ENCODE measurements at places on chromosomes 3 and 15.

- H3K4me1 ChIP-seq, result no peaks in the 10 kb centered on the region
- DNase-seq, result no peak
- no peaks in the 10 kb centered on the region for H3K27me3 ChIP-seq
- no peaks in the 10 kb centered on the region for H3K36me3 ChIP-seq
Measured at GRCh38 chr3:182234881-182235280, 523.2 kb downstream of the SOX2 start.

DNA sequence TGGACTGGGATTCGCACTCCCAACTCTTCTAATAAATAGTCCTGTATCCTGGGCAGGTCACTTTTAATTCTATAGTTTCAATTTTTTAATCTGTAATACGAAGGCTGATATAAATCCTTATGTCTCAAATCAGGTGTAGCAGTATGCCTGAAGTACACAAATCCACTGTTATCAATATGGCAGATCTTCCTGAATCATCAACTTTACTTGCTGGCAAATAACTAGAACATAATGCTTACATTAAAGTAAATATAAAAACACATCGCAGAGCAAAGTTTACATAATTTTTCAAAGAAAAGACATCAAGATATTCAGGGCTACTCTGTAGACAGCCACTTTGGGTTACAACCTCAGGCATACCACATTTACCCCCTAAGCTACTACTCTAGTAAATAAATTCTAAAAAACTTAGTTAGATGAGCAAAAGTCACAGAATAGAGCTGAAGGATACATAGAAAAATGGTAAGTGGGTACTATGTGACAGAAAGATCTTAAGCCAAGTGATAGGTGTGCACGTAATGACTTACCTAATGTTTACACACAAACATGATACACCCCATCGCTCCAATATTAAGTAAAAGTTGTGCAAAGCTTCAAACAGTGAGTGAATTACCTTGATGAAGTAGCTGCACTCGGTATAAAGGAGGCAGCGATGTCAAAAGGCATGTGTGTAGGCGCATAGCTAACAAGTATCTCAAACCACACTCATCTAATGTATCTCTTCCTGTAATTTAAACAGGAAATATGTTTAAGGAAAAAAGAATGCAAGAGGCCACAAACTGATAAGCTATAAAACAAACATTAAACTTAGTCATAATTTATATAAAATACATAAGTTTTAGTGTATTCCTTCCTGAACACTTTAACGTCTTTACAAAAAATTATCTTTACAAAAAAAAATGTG is 127.9 kb downstream of the DMXL2 start:
- no peaks in the 10 kb centered on the region for H3K27me3 ChIP-seq
- no peak for DNase-seq
- peaks cover 8% of the 10 kb centered on the region for H3K4me1 ChIP-seq
- H3K27ac ChIP-seq, result peak overlapping the region; percentile 3
- H3K4me3 ChIP-seq, result no peak overlapping the region

DNA sequence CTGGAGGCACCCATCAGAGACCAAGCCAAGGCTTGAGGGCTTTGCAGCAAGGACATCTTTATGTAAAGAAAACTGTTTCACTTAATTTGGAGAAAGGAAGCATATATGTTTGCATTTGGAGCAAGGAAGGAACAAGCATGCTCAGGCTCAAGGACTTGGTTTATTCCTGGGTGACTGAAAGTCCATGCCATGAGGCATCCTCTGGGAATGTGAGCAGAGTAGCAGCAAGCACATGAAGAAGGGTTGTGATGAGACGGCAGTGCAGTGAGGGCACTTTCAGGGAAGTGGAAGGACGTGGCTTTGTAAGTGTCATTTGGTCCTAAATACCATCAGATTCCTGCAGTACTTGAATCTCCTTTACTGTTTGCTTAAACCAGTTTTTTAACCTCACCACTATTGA is 26.8 kb downstream of the POLG start:
- H3K27me3 ChIP-seq, result no peaks in the 10 kb centered on the region
- H3K36me3 ChIP-seq, result peaks cover 19% of the 10 kb centered on the region
- no peak overlapping the region for H3K4me3 ChIP-seq
- no peaks in the 10 kb centered on the region for H3K4me1 ChIP-seq
- no peak overlapping the region for H3K27ac ChIP-seq
- DNase-seq, result no peak

- peaks cover 28% of the 10 kb centered on the region for H3K4me1 ChIP-seq
- no peak for DNase-seq
- H3K27ac ChIP-seq, result no peak overlapping the region
Measured at GRCh38 chr15:62844564-62845240, 197.8 kb upstream of the TPM1 start.

DNA sequence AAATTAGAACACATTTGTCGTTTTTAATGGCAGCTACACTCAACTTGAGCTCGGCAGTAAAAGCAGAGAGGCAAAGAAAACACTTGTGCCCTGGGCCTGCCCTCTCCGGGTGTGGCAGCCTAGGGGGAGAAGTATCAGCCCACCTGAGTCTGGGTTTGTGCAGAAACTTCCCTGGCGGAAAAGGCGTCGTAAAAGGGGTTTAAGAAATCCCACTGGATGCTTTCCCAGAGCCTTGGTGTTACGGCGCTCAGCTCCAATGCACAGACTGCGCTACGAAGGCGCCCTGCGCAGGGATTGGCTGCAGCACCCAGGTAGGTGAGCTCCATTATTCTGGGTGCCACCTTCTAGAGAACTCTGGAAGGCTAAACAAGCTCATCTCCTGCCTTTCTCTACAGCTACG is 461.5 kb upstream of the NR2F2 start:
- H3K4me1 ChIP-seq, result no peaks in the 10 kb centered on the region
- H3K4me3 ChIP-seq, result no peak overlapping the region
- DNase-seq, result no peak
- no peaks in the 10 kb centered on the region for H3K27me3 ChIP-seq
- H3K27ac ChIP-seq, result no peak overlapping the region

- no peaks in the 10 kb centered on the region for H3K27me3 ChIP-seq
- H3K36me3 ChIP-seq, result peaks cover 69% of the 10 kb centered on the region
- H3K27ac ChIP-seq, result no peak overlapping the region
- no peak for DNase-seq
- no peaks in the 10 kb centered on the region for H3K4me1 ChIP-seq
Measured at GRCh38 chr3:149058198-149058597, 28.1 kb downstream of the HLTF start.

DNA sequence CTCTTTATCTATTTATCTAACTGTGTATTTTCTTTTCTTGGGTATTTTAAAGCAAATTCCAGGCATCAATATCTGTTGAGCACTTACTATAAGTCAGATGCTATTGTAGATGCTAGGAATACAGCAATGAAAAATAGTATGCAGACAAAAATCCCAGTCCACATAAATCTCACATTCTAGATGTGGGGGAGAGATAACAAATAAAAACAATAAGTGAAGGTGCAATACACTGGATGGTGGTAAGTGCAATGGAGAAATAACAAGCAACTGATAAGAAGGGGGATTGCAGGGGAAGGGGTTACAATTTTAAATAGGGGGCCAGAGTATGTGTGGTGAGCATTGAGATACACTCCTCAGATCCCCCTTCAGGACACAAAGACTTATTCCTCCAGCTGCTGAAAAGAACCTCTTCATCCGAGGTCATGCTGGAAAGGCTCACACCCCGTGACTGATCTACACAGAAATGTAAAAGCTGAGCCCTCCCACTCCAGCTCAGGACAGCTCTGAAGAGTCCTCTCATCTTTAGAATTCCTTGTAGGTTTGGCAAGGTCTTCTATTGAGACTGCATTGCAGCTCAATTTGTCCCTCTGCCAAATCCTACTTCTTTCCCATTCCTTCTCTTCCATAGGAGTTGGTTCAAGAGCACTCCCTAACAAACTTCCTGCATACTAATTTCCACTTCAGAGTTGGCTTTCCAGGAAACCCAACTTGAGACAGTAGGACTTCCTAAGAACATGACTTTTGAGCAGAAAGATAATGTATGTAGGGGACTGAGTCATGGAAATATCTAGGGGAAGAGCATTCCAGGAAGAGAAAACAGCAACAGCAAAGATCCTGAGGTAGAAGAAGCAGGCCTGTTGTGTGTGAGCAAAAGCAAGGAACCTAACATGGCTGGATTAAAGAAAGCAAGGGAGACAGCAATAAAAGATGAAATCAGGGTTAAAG is 8.1 kb upstream of the SCG3 start:
- H3K27me3 ChIP-seq, result no peaks in the 10 kb centered on the region
- H3K36me3 ChIP-seq, result no peaks in the 10 kb centered on the region
- no peak overlapping the region for H3K27ac ChIP-seq
- H3K4me3 ChIP-seq, result no peak overlapping the region

GRCh38 chr3:16828815-16829214 is 55.9 kb upstream of the PLCL2 start:
- no peaks in the 10 kb centered on the region for H3K27me3 ChIP-seq
- H3K4me1 ChIP-seq, result no peaks in the 10 kb centered on the region
- DNase-seq, result peak; percentile 50
- no peak overlapping the region for H3K27ac ChIP-seq
- H3K4me3 ChIP-seq, result no peak overlapping the region
- no peaks in the 10 kb centered on the region for H3K36me3 ChIP-seq

DNA sequence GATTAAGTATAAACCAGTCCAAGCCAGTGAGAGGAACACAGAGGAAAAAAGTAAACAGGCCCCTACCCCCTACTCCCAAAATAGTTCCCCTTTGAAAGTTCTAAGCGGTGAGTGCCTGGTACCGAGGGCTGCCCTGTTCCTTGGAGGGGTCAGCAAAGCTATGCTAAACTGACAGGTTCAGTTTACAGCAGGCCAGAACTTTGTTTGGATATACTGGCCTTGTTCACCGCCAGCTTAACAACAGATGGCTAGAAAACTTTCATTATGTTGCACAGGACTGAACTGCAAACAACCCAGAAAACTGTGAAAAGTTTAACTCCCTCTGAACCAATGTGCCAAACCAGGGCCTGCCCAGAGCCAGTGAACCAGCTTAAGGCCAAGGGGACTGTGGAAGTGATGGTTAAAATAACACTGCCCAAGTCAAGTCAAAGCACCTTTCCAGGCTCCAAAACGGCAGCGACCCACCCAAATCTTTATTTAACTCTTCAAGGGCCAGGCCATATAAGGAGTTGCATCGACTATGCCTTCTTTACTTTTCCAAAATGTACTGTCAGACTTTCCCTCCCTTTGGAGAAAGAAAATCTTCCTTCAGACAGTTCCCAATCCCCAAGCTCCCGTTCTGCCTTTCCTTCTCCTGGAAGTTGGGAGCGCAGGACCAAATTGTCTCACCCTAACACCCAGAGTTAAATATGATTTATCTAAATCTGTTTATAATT is 448.0 kb downstream of the FOXP1 start:
- H3K4me1 ChIP-seq, result peaks cover 48% of the 10 kb centered on the region
- DNase-seq, result peak; percentile 64
- H3K27ac ChIP-seq, result peak overlapping the region; percentile 83
- H3K4me3 ChIP-seq, result peak overlapping the region; percentile 27
- H3K36me3 ChIP-seq, result no peaks in the 10 kb centered on the region
- no peaks in the 10 kb centered on the region for H3K27me3 ChIP-seq

DNA sequence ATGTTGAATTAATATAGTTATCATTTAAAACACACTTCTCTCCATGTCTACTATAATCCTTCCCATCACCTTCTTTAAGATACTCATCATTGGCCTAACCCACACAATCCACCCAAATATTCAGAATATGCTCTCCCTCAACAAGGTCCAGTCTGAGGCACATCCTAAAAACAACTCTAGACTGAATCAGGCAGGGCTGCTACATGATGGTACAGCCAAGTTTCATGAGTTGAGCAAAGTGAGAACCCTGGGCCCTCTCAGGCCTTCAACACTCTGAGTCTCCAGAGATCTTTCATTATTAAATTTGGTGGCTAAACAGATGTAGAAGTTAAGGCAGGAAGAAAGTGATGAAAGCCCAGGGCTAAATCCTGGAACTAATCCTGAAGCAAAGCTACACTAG is 16.2 kb downstream of the ZNF148 start:
- DNase-seq, result no peak
- H3K36me3 ChIP-seq, result no peaks in the 10 kb centered on the region
- no peak overlapping the region for H3K27ac ChIP-seq
- no peaks in the 10 kb centered on the region for H3K27me3 ChIP-seq
- H3K4me3 ChIP-seq, result no peak overlapping the region

- DNase-seq, result peak; percentile 67
- no peaks in the 10 kb centered on the region for H3K27me3 ChIP-seq
- no peak overlapping the region for H3K27ac ChIP-seq
Measured at GRCh38 chr3:193665370-193665989, 72.5 kb downstream of the OPA1 start.

GRCh38 chr3:57252404-57252803 is 24.9 kb downstream of the APPL1 start:
- no peak overlapping the region for H3K27ac ChIP-seq
- H3K4me1 ChIP-seq, result peaks cover 7% of the 10 kb centered on the region
- no peak overlapping the region for H3K4me3 ChIP-seq
- DNase-seq, result no peak
- no peaks in the 10 kb centered on the region for H3K27me3 ChIP-seq

DNA sequence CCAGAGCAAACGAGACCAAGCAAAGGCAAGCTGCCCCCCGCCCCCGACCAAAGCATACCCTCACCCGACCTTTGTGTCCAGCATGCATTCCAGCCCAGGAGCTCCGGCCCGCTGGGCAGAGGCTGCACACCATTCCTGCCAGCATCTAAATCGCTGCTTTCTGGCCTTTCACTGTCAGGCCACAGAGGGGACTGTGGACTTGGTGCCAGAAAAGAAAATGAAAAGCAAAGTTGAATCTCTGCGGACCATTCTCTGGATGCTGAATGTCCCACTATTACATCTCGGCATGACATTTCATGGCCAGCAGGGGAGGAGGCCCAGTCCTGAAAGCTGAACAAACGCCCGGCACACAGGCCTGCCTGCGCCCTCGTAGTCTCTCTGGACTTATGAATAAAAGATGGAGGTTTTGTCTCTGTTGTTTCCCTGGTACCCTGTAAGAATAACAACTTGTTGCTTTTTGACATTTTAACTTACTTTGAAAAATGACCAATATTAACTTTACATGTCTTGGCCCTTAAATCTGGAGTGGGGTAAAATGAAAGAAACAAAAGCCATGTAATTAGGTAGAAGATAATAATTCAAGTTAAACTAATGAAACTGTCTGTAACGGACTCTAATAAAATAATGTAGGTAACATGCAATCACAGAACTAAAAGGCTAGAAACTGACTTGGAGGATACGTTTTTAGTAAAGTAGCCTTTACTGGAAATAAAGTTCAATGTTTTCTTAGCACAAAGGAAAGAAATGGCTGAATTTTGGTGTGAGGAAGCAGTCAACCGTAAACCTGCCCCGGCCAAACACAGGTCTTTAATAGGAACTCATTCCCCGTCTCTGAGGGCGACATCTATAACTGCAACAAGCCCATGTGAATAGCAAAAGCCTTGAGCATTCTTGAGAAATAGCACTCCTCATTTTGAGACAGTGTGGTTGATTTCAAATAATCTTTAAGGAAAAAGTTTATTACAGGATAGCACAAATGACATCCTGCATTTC is 12.7 kb downstream of the IL17RD start:
- H3K36me3 ChIP-seq, result no peaks in the 10 kb centered on the region
- no peaks in the 10 kb centered on the region for H3K27me3 ChIP-seq
- peak overlapping the region; percentile 1 for H3K27ac ChIP-seq
- no peaks in the 10 kb centered on the region for H3K4me1 ChIP-seq
- H3K4me3 ChIP-seq, result no peak overlapping the region
- DNase-seq, result no peak

GRCh38 chr3:100975714-100976113 is 17.5 kb downstream of the ABI3BP start:
- no peak overlapping the region for H3K27ac ChIP-seq
- H3K4me1 ChIP-seq, result peaks cover 12% of the 10 kb centered on the region
- H3K36me3 ChIP-seq, result no peaks in the 10 kb centered on the region
- no peak overlapping the region for H3K4me3 ChIP-seq

- H3K4me1 ChIP-seq, result peaks cover 26% of the 10 kb centered on the region
- H3K36me3 ChIP-seq, result no peaks in the 10 kb centered on the region
- peak; percentile 70 for DNase-seq
Measured at GRCh38 chr15:73691396-73691795, 7.2 kb downstream of the CD276 start.

Data from stomach (tissue), 19 donors.